Uterine smooth muscle cell (primary cell): ENCODE measurements at places on chromosomes 4 and X. TPM values are rescaled to one million over a fixed set of nuclear protein-coding genes. Genes with fewer than 3 reads are reported as not detected.

Gene NEXMIF
- total RNA-seq = under 0.01 TPM in 2 replicates

Gene GPC3
- total RNA-seq = not detected in 2 replicates

Gene FATE1
- not detected in 2 replicates for total RNA-seq

Gene DNAAF6
- total RNA-seq = not detected in 2 replicates

Gene NEUROG2
- total RNA-seq = not detected in 2 replicates

Gene USP51
- total RNA-seq = 1.5 and 2.5 TPM in 2 replicates
